ENCODE measurements at places on chromosomes 5 and 9.

- no peak for DNase-seq
Observed at GRCh38 chr5:93305984-93306383, 275.0 kb downstream of the NR2F1-AS1 start.

- DNase-seq: no peak
Observed at GRCh38 chr9:126423142-126423915, 96.7 kb downstream of the MVB12B start.

GRCh38 chr9:98075332-98075805 lies 18.8 kb downstream of the NANS start:
- DNase-seq: no peak

GRCh38 chr9:96852676-96853075 lies 1.6 kb downstream of the ZNF782 start:
- DNase-seq: no peak

DNA sequence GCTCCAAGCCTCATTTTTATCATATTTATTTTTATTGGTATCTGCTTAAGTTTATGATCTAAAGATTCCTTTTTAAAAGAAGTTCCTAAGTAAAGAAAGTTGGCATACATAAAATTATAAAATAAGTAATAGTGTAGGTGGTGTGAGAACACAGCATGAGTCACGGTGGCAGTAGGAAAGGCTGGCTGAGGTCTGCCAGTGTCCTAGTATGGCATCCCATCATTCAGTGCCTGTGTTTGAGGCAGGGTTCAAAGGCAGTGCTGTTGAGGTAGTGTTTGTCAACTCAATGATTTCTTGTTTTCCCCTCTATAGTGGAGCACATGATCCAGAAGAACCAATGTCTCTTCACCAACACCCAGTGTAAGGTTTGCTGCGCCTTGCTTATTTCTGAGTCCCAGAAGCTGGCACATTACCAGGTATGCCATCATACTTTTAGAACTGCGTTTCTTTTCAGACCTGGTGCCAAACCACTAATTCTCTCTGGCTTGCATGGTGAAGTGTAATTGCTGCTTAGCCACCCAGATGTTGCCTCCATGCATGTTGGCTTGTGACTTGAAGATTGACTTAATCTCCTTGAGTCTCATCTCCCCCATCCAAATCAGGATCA lies 18.4 kb downstream of the ZNF346 start:
- no peak for DNase-seq

GRCh38 chr5:89425062-89425461 lies 542.1 kb upstream of the MEF2C start:
- DNase-seq: no peak

GRCh38 chr5:181207960-181208253 lies 2.9 kb upstream of the TRIM7 start:
- no peak for DNase-seq

GRCh38 chr9:91682806-91683205 lies 259.2 kb upstream of the NFIL3 start:
- no peak for DNase-seq

- DNase-seq: no peak
Observed at GRCh38 chr9:94812343-94812742, 85.8 kb downstream of the AOPEP start.

DNA sequence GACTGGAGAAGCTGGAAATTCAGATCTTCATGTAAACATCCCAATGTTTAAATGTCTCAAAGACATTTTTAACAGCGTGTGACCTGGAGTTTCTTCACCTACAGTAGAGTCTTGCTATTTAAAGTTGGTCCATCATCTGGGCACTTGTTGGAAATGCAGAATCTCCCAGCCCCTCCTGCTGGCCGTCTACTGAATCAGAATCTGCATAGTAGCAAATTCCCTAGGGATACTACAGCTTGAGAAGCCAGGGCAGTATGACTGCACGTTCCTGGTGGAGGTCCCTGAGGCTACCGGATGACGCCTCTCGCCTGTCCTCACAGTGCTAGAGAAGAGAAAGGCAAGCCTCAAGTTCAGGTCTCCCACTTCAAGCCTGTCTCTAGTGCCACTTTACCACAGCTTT lies 15.7 kb downstream of the SAP30L start:
- no peak for DNase-seq

- no peak for DNase-seq
Observed at GRCh38 chr5:155822177-155822576, 504.8 kb upstream of the SGCD start.
